Activated T-cell treated with anti-CD3 and anti-CD28 coated beads, Interleukin-2, amount 50 U/mL, for 4 hours (primary cell): ENCODE measurements at places on chromosomes 11 and 22.

DNA sequence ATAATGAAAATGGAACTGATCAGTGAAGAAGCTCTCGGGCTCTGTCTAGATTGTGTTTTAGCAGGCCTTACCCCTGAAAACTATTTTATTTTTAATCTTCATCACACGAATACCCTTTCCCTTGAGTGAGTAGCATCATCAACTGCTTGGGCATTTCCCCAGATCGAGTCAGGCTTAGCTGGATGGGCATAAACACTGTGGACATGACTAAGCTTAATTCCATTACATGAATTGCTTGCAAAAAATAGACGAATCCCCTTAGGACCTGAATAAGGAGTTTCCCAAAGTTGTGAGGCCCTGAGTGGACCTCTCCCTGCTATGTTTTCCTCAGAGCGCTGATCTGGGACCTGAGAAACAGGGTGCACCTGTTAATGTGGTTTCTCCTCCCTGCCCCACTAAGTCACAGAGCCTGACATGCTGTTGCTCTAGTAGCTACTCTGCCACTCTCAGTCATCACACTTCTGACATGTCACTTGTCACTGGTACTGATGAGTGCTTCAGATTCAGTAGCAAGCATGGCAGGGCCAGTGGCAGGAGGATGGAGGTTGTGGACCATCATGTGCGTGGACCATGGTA lies 53.5 kb downstream of the ENDOD1 start:
- no peak for DNase-seq

- no peak for DNase-seq
Measured at GRCh38 chr22:36143066-36143815, 17.3 kb downstream of the APOL3 start.

GRCh38 chr11:27696961-27697360 lies 3.3 kb downstream of the BDNF start:
- no peak for DNase-seq

GRCh38 chr11:11263238-11264005 lies 89.6 kb downstream of the CSNK2A3 start:
- no peak for DNase-seq

GRCh38 chr11:83006877-83007330 lies 64.8 kb downstream of the RAB30 start:
- DNase-seq = no peak

DNA sequence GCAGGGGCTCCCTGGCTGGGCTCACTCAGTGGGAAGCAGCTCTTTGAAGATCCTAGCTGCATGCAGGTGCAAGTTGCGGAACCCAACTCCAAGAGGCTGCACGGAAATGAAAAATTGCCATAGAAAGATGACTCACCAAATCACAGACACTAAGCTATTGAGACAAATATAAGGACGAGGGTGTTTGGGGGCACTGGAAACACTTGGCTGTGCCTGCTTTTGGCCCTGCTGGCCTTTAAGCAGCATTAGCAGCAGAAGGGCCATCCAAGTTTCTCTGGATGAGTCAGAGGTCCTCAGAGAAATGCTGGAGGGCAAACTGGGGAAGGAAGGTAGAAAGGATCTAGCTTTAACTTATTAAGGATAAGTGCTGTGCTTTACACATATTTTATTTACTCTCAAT lies 282.3 kb downstream of the KIRREL3 start:
- DNase-seq = no peak

GRCh38 chr11:111526501-111526900 lies 11.9 kb downstream of the HOATZ start:
- DNase-seq = no peak
